ENCODE measurements at places on chromosomes 3 and 15.

GRCh38 chr15:61216519-61216918 lies 12.6 kb downstream of the RORA start:
- no peak for DNase-seq

DNA sequence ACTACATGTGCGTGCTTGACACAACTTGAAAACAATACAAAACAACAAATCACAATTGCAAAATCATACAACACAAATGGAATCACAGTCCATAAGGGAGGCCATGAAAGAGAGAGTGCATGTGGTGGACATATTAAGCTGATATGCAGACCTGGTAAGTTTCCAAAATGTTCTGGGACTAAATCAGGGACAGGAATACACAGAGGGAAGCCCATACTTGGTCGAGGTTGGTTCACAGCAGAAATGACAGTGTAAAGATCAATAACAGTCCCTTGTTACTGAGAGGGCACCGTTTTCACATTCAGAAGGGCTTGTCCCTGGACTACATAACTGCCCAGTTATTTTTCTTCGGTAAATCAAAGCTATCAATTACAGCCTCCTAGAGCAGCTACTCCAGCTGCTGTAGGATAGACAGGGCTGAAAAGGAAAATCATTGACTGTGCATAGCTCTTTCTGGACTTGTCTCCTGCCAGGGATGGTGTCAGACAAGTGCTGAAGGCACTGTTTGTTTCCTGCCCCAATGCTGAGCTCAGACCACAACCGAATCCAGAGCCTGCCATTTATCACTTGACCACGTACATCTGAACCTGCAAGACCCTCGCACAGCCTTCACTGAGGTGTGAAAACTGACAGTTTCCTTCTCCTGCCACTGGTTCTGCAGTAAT lies 79.5 kb upstream of the KCNMB2 start:
- DNase-seq = no peak

DNA sequence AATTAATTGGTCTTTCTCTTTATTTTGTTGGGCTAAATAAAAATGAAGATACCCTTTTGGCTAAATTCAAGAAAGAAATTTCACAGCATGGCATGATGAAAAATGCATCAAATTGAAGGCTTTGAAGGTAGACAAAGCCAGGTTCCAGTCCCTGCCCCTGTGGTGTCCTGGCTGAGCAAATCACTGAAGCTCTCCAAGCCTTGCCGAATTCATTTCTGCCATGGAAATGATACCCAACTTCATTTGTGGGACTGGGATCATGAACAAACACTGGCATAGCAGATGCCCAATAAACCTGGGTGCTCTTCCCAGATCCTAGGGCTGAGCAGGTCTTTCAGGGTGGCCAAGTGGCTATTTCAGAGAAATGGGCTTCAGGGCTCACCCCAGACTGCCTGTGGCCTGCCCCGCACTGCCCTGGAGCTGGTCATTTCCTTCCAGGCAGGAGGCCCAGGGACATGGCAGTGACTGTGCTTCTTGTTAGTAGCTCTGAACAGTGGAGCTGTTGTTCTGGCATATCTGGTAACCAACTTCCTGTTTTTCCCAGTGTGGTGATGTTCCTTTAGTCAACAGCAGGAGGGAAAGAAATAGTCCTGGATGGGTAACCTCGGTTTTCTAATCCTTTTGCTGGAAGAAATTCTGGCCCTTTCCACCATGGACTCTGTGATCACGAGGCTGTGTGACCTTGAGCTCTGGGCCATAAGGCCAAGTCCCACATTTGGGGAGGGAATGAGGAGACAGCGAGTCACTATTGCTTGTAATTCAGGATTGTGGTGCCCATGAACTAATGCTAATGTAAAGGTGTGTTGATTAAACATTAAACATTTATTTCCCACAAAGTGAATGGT lies 47.6 kb downstream of the CTDSPL start:
- DNase-seq = no peak

DNA sequence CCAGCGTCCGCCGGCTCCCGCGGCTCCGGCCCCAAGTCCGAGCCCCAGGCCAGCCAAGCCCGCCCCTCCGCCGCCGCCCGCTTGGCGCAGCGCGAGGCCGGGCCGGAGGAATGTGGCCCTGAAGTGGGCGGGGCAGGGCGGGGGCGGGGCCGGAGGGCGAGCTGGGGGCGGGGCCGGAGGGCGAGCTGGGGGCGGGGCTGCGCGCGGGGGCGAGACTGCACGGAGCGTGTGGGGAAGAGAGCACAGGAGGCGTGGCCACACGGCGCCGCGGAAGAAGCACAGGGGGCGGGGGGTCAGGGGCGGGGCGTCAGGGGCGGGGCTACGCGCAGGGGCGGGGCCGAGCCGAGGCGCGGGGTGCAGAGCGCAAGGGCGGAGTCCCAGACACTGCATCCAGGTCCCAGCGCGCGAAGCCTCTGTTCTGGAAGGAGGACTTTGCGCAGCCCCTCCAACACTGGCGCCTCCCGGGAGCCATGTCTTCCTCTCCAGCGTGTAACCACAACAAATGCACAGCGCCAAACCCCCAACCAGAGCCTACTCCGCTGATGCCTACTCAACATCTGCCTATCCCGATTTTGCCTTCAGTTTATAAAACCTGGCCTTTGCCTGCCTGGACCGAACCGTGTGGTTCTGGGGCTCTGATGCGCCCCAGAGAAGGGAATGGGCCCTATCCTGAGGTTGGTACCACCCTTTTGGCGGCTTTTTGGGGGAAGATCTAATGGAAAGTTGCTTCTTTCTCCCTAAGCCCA lies 105.5 kb downstream of the IQSEC1 start:
- peak; percentile 97 for DNase-seq

DNA sequence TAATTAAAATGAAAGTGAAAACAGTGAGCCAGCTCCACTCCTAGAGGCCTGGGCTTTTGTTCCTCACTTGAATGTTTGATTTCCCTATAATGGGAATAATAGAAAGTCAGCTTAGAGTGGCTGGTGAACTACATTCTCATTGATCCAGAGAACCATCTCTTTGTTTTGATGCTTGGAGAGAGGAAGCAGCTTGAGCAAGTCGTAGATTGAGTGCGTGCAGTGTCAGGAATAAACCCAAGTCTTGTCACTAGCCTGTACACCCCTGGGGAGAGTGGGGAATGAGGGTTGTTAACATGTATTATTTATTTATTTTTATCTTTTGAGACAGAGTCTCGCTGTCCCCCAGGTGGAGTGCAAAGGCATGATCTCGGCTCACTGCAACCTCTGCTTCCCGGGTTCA lies 885 bp upstream of the LSG1 start:
- no peak for DNase-seq

GRCh38 chr3:145457825-145458552 lies 703.0 kb downstream of the PLOD2 start:
- DNase-seq = no peak

DNA sequence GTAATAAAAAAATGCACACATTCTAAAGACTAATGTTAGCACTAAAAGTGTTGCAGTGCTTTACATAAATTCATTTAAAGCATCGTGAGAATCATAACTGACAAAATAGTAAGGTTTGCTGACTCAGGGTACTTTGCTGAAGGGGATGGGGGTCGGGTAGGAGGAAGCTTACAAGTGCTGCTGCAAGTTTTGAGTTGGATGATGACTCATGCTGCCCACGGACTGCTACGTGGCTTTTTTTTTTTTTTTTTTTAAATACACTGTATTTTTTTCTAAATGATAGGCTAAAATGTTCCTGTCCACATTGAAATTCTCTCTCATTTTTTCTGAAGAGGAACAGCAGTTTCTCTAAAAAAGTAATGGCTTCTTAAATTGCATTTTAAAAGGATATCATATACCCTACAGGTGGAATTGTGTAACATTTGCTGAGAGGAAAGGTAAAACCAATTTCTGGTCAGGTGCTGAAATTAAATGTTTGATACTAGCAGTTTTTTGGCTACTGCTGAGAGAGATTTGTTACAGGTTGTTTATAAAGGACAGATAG lies 2.2 kb downstream of the MAPK6 start:
- no peak for DNase-seq

- DNase-seq = no peak
These were observed 396.5 kb downstream of the OCA2 start for GRCh38 chr15:27702581-27702980.

All from ecto neural progenitor cell (in vitro differentiated cells).